ENCODE measurements at places on chromosomes 4 and X.

DNA sequence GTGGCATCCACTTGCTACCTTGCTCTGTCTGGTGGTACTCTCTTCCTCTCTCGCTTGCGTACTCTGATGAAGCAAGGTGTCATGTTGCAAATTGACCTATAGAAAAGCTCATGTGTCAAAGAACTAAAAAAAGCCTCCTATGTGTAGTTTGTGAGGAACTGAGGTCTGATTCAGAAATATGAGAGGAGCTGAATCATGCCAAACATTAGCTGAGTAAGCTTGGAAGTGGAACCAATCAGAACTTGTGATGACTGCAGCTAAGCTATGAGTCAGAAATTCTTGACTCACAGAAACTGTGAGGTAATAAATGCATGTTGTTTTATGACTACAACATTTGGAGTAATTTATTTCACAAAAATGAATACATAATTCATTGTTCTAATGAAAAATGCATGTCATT is 2138.8 kb downstream of the PCDH7 start:
- DNase-seq, result no peak

- no peak for DNase-seq
Measured at GRCh38 chrX:154512879-154513553, 3.0 kb downstream of the FAM3A start.

GRCh38 chrX:85084770-85085393 is 81.2 kb downstream of the APOOL start:
- DNase-seq, result peak; percentile 34

- DNase-seq, result no peak
Measured at GRCh38 chrX:42694260-42694815, 83.6 kb downstream of the PPP1R2C start.

GRCh38 chr4:186789651-186790050 is 66.0 kb upstream of the FAT1 start:
- DNase-seq, result no peak

Data from hematopoietic multipotent progenitor cell (in vitro differentiated cells).